ENCODE measurements at places on chromosomes 6 and 20.

- no peak for DNase-seq
These were observed 165.2 kb downstream of the HAO1 start for GRCh38 chr20:7775072-7775471.

DNA sequence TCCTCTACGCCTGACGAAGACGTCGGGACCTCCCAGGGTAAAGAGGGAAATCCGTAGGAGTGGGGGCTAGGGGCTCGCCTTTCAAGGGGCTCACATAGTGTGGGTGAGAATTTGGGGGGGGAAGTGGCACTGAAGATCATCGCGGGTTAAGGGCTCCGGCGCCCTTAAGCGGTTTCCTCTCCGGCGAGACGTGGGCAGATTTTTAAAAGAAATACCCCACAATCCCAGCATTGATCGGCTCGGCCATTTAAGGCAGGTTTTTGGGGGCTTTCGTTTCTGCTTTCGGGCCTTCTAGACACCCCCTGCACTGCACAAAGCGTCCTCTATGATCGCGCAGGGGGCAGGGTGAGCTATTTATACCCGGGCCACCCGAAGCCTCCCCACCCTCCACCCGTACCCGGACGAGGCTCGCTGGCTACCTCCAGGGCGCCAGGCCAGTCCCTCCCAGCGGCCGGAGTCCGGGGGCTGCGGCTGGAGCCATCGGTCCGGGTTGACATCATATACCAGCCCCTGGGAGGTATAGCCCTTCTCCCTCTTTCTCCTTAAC is 1.2 kb downstream of the NKX2-2 start:
- DNase-seq: no peak

GRCh38 chr6:13259393-13259792 is 68.9 kb downstream of the TBC1D7 start:
- DNase-seq: no peak

DNA sequence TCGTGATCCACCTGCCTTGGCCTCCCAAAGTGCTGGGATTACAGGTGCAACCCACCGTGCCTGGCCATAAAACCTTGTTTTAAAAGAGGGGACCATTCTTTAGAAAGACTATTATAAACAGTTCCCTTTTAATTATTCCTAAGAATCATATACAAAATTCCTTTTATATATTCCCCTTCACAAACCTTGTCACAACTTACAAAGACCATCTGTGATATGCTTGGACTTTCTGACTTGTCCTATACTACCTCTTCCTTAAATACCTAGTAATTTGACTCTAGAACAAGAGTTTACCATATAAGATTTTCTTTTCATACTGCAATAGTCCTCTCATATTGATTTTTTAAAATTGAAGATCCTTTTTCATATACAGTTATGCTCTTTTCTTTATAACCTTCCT is 135.8 kb upstream of the PRSS16 start:
- DNase-seq: no peak

DNA sequence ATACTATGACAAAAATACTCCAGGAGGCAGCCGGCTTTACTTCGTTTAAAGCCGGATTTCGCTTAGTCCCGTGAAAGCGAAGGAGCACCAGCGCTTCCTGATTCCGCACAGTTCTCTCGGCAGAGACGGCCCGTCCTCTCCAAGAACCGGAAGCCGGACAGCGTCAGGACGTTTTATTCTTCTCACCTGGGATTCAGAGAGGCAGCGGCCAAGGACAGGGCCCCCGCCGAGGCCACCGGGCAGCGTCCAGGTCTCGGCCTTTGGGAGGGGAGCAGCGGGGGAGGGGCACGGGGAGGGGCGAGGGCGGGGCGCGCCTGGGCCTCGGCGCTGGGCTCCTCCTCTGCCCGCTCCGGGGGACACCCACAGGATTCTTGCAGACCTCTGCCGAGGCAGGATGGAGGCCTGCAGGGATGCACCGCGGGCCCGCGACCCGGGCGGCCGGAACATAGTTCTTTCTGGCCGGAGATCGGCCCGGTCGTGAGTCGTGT is 2.8 kb upstream of the DIDO1 start:
- DNase-seq: peak; percentile 42

DNA sequence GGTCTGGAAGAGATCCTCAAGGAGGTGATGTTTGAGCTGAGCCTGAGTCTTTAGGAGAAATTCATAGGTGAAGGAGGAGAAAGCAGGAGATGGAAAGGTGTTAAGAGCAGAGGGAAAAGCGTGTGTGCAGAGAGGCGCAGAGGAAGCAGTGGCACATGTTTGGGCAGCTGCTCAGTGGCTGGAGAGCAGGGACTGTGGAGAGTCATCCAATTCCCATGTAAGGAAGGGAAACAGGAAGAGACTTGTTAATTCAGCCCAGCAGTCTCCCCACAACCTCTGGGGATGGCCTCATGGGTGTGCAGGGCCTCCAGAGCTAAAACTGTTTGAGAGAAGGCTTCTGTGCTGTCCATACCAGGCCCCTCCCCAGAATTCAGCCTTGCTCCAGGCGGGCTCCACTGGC is 16.2 kb downstream of the AAR2 start:
- DNase-seq: no peak

DNA sequence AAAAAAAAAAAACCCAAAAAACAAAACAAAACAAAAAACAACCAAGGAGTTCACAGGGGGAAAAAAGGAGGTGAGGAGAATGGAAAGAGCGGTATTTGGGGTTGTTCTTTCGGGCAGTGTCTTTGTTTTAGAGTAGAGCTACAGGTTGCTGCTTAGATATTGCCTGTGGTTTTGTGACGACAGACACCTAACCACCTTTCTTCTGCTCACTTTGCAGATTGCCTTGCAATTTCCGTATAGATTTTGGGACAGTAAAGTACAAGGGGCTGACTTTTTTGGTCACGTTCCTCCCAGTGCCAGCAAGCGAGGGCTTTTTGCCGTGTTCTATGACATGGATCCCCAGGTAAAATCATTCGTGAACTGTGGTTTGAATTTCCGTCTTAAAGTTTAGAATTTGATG is 50.9 kb downstream of the DEK start:
- no peak for DNase-seq

DNA sequence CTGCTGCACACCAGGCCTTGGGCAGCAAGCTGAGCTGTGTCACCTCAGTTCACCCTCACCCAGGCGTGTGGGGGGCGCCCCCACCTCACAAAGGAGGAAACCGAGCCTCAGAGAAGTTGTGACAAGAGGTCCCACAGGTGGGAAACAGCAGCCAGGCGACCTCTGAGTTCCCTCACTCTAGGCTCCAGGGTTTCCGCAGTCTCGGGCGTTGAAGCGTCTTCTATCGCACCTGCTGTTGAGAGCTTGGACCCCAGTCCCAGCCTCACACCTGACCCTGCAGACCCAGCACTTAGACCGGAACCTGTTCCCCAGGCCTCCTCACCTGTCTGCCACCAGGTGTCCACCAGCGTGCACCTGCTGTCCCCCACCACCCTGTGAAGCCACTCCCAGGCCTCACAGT is 22.3 kb upstream of the APMAP start:
- DNase-seq: no peak

All from stimulated activated CD4-positive, alpha-beta T cell treated with anti-CD3 and anti-CD28 coated beads, Interleukin-4, amount 100 ng/mL, for 4 hours (primary cell).